ENCODE measurements at places on chromosomes 12 and 14. TPM values are rescaled to one million over a fixed set of nuclear protein-coding genes. Genes with fewer than 3 reads are reported as not detected.

ITGA5 gene
- total RNA-seq: 88.7 TPM

KRT7 gene
- total RNA-seq: 2.5 TPM

DNA sequence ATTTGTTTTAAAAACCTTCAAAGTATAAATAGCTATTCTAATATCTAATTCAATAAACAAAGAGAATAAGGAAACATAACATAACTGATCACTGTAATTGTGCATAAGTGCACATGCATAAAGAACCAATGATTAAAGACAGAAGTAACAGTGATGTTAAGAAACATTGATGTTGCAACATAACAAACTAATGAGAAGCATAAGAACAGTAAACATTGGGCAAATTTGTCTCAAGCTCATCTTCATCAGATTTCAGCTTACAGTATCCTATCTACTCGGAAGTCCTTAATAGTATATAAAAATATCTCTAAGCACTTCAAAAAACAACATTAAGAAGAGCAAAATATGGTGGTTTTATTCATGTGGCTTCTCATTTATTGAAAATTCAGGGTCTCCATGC, 97.6 kb downstream of the GARIN6 start:
- DNase-seq: no peak

GRCh38 chr12:4663971-4664505, 15.1 kb downstream of the NDUFA9 start:
- no peak for DNase-seq

- DNase-seq: no peak
Measured at GRCh38 chr14:102785595-102785963, 8.3 kb downstream of the TRAF3 start.

All from activated CD4-positive, alpha-beta T cell treated with anti-CD3 and anti-CD28 coated beads, Interleukin-2, amount 10 ng/mL, durations not matched to agents 7 days and 5 days (primary cell).